Inflammatory macrophage treated with lipopolysaccharide for 4 hours (primary cell): ENCODE measurements at places on chromosomes 1 and 21.

GRCh38 chr1:196933531-196934189 is 9.9 kb upstream of the CFHR2 start:
- no peak for DNase-seq

GRCh38 chr1:204331847-204332487 is 27.8 kb downstream of the PLEKHA6 start:
- DNase-seq: no peak

DNA sequence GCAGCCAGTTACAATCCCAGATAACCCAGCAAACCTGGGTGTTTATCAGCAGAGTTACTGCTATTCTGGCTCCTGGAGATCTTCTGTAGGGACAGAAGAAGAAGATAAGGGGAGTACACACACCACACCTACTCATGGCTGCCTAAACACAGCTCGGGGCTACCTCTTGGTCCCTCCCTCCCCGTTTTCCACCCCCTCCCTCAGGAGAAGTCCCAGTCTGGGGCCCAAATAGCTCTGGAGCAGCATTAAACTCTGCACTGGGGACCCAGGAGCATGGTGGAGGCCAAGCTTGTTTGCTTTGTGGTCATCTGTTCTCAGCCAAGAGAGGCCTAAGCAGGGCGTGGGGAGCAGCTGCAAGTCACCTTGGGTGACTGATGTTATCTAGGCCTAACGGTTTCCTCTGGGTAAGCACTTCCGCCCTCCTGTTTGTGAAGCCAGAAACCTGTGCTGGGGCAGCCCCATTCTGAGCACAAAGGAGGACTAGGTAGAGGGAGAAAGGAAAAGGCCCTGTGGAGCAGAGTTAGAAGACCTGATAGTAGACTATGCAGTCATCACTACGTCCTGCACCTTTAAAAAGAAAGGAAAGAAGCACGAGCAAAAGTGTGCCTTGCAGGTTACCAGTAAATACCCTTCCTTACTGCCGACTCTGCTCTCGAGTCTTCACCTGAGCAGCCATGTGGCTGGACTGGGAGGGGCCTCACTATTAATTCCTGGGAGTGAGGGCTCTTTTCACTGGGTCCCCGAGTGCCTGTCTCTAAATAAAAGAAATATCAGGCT is 2.0 kb upstream of the RCSD1 start:
- no peak for DNase-seq

DNA sequence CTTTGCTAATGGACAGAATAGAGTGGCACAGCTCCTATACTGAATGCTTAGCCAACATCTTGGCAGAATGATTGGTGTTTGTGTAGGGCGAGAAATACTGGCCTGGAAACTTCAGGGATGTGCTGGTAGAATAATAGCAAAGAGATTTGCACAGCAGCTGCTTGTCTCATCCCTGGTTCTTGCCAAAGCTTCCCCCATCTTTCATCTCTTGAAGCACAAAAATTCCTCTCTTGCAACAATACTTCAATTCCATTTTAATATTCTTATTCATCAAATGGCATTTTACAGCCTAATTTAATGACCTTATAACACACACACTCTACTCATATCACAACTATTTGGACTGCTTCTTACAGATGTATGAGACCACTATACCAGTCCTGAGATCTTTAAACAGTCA is 37.7 kb downstream of the LHX8 start:
- no peak for DNase-seq

DNA sequence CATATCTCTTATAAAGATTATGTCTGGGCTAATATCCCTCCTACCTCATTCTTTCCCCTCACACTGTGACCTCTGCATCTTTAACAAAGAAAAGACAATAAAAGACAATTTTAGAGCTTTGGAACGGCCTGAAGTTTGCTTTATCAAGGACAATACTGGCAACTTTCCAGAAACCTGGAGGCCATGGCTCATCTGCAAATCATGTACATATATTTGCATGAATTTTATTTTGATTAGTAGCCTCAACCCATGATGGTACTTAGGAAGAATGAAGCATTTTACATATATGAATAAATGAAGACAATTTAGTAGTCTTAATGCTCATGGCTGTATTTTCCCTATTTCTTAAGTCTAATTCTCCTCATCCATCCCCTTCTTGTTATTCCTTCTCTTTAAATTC is 612.2 kb upstream of the CXADR start:
- DNase-seq: no peak

- DNase-seq: no peak
Observed at GRCh38 chr1:220702733-220703270, 12.6 kb downstream of the C1orf115 start.

- no peak for DNase-seq
Observed at GRCh38 chr1:19321071-19321470, 8.9 kb downstream of the SLC66A1 start.

DNA sequence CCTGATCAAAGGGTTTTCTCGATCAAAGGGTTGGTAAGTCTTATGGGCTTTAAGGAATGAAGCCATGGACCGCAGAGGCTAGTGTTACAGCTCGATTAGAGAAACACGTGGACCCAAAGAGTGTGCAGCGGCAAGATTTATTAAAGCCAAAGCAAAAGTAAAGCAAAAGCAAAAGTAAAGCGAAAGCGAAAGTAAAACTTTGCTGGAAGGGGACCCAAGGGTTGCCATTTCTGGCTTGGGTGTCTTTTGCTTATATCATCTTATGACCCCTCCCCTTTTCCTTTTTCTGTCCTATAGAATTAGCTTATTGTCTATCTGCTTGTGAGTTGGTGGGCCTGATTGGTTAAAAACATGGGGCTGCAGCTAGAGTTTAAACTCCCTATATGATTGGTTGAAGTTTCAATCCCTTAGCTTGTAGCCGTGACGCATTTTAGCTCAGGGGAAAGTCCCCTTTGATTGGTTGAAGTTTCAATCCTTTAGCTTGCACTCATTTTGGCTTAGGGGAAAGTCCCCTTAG is 957.0 kb downstream of the AMY1C start:
- peak; percentile 14 for DNase-seq

DNA sequence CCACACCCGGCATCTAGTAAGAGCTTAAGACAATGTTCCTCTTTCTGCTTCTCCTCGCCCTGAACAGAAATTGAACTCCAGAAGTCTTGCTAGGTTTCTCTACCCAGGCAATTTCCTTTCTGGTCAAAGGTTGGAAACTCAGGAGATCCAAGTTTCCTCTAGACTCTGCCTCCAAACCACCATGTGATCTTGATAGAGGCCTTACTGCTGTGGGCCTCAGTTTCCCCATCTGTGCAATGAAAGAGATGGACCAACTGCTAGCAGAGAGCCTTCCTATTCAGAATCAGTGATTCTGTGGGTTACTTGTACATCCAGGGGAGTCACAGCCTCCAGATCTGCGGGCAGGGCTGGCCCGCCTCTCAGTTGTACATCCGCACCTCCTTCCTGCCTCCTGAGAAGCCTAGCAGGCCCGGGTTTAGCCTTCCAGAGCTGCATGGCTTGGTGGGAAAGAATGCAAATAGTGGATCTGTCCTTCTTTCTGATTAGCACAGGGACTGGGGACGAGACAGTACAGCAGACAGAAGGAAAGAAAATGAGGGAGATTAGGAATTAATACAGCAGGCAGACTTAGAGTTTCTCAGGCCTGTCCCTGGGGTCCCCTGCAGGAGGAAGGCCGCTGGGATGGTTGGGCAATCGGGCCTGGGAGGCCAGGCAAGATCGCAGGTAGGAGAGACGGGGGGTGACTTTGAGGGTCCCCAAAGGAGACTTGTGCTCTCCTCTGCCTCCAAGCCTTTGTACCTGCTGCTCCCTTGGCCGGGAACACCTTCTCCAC is 83.9 kb downstream of the PAX7 start:
- no peak for DNase-seq

- DNase-seq: no peak
Observed at GRCh38 chr1:184889902-184890301, 84.4 kb downstream of the NIBAN1 start.

GRCh38 chr21:32826329-32827167 is 55.0 kb upstream of the PAXBP1 start:
- peak; percentile 65 for DNase-seq
